Activated CD4-positive, alpha-beta T cell treated with anti-CD3 and anti-CD28 coated beads, Interleukin-2, amount 50 U/mL, for 4 hours (primary cell): ENCODE measurements at places on chromosomes 7 and 10.

DNA sequence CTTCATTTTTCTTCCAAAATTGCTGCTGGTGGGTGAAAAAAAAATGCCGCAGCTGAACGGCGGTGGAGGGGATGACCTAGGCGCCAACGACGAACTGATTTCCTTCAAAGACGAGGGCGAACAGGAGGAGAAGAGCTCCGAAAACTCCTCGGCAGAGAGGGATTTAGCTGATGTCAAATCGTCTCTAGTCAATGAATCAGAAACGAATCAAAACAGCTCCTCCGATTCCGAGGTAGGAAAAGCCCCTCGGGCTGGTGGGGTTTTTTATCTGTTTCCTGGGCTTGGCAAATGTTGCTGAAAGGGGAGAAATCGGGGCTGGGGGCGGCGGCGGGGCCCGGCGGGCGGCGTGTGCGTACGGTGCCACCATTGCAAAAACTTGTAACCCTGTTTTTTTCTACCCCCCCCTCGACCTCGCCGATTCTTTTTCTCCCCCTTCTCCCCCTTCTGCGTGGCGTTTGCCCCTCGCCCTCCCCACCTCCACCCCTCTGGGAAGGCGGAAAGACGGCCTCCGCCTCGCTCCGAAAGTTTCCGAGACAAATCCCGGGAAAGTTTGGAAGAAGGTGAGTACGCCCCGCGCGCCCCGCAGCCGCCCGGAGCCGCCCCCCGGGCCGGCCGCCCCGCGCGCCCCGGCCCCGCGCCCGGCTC is 789 bp downstream of the TCF7L2 start:
- no peak for DNase-seq

DNA sequence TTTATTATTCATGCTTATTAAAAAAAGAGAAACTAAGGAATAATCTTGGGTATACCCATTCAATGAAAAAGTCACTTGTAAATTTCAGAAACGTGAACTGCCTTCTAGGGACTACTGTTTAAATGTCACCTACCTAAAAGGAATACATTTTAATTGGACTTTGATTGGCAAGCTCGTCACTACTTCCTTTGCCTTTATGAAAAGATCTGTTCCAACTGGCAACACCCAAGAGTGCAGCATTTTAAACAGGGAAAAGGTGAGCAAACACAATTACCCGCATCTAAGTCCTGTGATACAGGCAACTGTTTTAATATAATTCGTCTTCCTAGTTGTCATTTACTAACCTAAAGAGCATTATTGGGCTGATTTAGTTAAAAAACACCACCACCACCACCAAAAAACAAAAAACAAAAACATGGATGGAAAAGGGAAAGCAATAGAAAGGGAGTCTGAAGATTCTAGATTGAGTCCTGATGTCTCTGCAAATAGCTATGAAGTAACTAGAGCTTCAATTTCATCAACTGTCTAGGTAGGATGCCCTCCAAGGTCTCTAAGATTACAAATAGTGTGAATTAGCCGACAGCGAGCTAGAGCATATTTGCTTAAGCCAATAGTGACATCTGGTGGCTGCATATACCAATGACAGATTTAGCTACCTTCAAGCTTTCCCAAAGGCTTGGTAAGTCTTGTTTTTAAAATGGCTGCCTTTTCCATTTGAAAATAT is 33.8 kb upstream of the ICA1 start:
- no peak for DNase-seq

DNA sequence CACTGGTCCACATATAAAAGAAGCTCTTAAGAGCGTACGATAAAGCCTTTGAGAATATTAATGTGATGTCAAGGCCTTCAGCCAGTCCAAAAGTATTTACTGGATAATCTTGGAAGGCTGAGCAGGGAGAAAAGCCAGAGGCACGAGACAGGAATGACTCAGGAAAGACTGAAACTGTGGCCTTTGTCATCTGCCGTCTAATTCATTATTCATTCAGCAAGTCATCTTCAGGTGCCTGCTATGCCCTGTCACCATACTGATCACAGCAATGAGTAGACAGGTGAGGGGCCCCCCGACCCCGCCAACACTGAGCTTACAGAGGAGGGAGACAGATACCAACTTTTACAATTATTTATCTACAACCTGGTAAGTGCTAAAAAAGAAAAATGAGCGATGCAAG is 78.9 kb downstream of the VOPP1 start:
- DNase-seq: no peak

DNA sequence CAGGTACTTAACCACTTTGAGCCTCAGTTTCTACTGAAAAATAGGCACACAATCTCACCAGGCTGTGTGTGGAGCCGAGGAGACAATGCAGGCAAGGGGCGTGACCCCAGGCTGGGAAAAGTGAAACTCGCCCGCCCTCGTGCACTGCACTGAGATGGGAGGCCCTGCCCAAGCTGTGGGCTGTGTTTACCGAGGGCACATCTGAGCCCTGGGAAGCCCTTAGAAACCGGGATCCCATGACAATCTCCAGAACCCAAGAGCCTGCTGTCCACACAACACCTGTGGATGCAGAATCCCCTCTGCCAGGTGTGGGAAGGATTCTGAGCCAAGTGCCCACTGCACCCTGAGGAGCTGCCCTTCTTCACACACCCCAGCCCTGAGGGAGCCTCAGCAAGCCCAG is 198.3 kb downstream of the GRID1 start:
- DNase-seq: no peak

- no peak for DNase-seq
Measured at GRCh38 chr7:121273467-121274167, 55.2 kb upstream of the WNT16 start.

GRCh38 chr7:43004082-43004481 is 71.9 kb downstream of the MRPL32 start:
- no peak for DNase-seq

DNA sequence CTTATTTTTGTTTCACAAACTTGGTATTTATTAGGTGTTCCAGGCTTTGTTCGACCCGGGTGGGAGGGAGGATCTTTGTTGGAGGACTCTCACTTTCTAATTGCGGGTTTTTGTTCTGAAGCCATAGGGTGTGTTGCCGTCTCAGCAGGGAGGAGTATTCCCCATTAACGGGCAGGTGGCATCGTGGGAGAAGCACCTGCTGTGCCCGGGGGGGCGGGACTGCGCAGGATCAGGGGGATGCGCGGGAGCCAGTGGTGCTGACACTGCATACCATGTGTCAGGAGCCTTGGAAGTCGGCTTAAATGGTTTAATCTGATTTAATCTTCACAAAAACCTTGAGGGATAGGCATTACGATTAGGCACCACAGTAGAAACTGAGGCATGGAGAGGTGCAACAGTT is 113.0 kb downstream of the MGMT start:
- DNase-seq: no peak

DNA sequence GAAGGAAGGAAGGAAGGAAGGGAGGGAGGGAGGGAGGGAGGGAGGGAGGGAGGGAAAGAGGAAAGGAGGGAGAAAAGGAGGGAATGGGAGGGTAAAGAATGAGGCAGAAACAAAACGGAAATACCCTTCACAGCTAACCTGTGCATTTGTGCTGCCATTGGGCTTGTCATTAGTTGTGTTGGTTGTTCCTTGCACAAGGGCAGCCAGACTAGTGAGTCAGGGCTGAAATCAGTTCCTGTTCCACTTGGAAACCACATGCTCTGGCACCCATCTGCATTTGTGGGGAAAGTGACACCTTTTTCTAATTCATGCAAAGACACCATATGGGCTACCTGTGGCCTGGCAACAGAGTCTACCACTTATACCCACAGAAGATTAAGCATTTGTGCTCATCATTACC is 1004.0 kb upstream of the C7orf33 start:
- no peak for DNase-seq

DNA sequence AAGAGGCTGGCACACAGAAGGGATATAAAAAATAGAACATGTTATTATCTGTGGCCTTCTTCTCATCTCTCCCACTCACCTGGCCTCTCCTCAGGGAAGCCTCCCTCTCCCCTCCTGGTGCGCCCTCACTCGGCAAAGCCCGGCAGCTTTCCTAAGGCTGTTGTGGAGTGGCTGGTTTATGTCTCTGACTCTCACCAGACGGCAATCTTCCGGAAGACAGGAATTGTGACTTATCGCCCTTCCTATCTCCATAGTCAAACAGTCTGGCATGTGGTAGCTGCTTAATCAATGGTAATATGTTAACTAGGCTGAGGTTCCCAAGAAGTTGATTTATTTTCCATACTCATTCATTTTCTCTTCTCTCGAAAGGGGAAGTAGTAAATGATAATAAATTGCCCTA is 78.7 kb downstream of the ATXN7L1 start:
- no peak for DNase-seq

DNA sequence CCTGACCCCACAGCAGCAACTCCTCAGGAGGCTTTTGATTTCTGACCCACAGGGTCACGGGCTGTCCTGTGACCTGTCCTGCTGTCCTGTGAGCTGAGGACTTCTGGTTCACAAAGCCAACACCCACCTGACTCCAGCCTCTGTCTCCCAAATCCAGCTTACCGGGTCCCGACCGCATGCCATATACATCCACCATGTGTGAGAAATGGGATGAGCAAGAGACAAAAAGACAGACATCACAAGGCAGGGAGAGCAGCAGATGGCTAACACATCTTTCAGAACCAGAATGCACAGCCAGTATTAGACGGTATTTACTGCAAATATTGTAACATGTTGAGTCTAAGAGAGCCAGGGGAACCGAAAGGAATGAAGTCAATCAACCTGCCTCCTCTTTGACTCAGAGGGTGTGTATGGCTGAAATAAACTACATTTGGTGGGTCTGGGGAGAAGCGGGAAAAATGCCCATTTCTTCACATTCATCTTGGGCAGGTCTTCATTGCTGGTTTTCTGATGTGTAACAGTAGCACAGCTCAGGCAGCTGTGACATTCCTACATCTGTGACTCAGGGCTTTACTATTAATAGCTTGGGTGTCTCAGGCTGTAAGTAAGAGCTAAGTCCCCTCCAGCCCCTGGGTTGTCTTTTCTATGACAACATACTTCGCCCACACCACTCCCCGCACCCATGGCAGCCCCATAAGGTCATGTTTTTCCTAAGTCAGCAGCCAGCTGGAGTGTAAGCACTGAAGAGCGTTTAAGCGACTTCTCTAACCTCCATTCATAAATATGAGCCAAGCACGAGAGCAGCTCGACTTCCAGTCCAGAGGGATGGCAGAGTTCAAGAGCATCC is 25.0 kb downstream of the ABLIM1 start:
- DNase-seq: no peak

- DNase-seq: peak; percentile 18
Measured at GRCh38 chr10:47277352-47278151, 22.4 kb upstream of the GDF10 start.
